ENCODE measurements at places on chromosomes 12 and 14.

DNA sequence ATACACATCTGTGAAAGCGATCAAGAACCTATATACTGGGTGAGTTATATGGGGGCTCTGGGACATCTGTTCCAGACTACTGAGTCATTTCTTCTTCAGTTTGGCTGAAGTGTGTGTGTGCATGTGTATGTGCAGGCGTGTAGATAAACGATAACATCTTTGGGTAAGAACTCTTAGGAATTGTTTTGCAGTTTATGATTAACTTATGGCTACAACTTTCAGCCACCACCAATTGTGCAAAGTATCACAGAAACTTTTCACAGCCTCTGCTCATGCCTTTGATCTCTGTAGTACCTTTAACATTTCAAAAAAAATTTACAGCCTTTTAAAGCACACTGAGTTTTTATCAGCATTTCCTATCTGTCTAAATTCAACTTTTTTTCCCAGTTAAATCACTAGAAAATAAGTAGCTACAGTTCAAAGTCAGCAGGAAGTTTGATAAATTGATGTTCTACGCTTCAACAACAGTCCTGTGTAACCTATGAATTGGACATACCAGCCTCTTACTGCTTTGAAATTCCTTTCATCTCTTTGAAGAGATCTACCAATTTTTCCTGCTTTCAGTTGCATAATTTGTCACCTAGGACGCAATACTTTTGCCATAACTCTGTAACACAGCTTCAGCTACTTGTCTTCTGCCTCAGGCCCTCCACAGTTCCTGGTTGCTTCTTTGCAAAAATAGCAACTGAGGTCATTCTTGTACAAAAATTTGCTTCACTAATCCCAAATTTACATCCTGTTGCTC lies 43.0 kb downstream of the PPM1H start:
- DNase-seq, result no peak

- no peak for DNase-seq
Observed at GRCh38 chr12:64991121-64991611, 129.9 kb downstream of the WIF1 start.

DNA sequence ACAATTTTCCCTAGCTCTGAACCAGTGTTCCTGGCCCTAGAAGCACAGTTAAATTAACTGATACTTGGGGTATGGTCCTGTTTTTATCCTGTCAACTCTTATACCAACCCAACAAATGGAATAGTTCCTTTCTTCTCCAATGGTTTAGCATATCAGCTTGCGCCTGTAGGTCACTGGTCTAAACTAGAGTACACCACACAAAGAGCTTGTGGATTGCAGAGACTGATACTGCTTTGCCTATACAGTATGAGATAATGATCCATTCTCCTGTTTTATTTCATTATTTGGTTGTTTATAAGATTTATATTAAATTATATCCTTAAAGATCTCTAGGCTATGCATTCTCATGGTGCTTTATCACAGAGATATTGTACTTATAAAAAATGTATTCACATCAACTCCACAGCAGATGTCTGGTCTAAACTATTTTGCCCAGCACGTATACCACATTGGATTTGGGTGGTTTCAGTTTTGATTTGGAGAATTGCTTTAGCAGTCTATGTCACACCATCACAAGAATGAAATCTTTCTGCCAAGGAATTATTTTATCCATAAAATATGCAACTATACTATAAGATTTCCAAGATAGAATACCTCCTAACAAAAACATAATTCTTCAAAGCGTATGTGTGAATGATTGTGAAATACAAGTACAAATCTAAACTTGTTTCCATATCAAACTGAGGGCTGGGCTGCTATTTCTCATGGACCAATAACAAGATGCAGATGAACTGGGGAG lies 142.1 kb downstream of the SLC16A7 start:
- no peak for DNase-seq

GRCh38 chr14:54396493-54397335 lies at the start of gene CDKN3:
Gene CDKN3, plus strand, starts transcription at chr14:54397007. Its CDS starts 62 bp downstream, at chr14:54397069.
- peak; percentile 95 for DNase-seq

- DNase-seq, result no peak
Observed at GRCh38 chr14:72780751-72781150, 113.2 kb downstream of the DPF3 start.

DNA sequence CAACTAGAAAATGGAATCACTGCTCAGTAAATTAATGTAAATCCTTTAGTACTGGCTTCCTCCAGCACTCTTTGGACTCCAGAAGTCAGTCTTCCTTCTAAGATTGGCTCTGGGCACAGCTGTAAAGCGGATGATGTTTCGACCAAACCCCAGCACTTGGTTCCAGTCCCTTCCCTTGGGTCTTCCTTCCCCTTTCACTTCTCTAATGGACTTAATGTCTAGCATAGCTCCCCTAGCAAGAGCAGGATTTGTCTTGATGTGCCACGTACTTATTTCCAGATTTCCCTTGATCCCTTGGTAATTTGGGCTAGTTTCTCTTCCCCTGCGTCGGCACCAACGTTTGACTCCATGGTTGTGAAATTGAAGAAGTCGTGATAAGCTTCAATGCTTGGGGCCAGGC lies 28.3 kb downstream of the C12orf75 start:
- DNase-seq, result no peak

GRCh38 chr12:42240131-42240750 lies 2.2 kb upstream of the YAF2 start:
- DNase-seq, result no peak

DNA sequence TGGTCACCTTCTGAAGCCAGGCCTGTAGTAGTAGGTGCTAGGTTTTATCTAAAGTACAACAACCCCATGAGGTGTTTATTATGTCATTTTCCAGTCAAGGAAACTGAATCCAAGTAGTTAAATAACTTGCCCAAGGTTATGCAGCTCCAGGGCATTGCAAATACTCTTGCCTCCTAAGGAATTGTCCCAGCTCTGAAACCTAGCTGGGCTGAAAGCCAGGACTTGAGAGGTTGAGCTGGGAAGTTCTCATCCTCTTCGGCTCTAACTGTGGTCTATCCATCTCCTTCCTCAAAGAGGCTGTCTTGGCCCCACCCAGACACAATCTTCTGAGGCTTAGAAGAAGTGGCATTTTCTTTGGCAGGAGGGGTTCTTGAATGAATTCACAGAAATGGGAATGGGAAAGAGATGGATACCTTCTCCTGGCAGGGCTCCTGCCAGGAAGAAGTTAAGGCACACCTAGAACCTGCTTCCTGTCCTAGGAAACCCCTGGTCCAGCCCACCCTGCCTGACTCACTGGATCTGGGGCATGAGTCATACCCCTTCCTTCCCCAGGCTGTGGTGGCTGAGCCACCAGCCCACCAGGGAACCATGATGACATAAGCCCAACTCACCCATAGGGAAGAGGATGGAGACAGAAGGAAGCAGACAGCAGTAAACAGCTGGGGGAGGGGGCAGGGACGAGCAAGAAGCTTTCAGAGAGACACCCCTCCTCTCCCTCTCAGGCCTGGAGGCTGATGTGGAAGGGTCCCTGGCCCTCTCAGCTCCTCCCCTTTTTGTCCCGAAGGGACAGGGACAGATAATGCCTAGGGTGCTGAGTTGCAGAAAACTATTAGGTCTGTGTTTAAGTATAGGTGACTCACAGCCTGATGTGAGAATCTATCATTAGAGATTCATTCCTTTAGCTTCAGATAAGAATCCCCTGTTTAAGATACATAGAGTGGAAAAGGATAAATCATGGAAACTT lies 2.1 kb upstream of the PLEK2 start:
- no peak for DNase-seq
